ENCODE measurements at places on chromosomes 6 and 20.

GRCh38 chr6:46262928-46263706 is 92.3 kb upstream of the ENPP5 start:
- DNase-seq: no peak

- DNase-seq: no peak
These were observed 779.9 kb upstream of the MAP3K7 start for GRCh38 chr6:91366781-91367180.

GRCh38 chr6:32852844-32853540 is 512 bp downstream of the TAP1 start:
- DNase-seq: peak; percentile 60

DNA sequence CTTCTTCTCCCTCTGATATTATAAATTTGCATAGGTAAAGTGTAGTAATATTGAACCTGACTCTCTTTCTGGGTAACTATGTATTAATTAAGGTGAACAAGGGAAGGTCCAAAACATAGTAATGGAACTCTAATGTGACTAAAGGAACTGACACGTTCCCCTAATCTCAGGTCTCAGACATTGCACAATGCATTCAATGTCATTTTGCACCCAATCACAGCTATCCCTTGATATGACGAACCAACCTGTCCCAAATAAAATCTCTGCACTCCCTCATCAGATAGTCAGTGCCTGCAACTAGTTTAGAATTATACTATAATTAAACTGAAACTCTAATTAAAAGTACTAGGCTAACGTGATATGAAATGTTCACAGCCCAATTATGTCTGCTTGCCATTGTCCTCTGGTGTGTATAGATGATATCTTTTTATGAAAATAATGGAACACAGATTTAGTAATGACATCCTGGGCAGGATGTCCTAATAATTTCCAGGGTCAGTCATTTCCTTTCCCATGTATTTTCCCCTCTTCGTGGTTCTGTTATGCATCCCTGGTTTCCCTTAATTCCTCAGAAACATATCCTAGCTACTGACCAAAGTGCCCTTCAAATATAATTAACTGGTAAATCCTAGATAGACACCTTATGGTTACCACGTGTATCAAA is 36.8 kb downstream of the PTPRK start:
- DNase-seq: no peak

- no peak for DNase-seq
These were observed 62.6 kb upstream of the THEMIS start for GRCh38 chr6:127963495-127963894.

- DNase-seq: no peak
These were observed 163.9 kb downstream of the ANKRD60 start for GRCh38 chr20:58064411-58065010.

DNA sequence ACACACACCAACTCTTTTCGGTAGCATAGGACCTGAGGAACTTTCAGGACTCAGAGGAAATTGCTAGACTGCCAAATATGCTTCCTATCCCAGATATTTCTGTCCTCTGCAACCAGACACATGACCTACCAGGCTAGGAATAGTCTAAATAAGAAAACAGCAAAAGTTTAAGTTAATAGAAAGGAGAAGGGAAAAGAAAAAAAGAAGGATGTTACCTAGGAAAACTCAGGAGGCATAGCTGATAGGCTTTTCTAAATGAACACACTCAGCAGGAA is 74.6 kb downstream of the MAP3K5 start:
- DNase-seq: no peak

- no peak for DNase-seq
These were observed 224.3 kb downstream of the ERMARD start for GRCh38 chr6:169975701-169976100.

GRCh38 chr6:9484091-9484490 is 930.8 kb downstream of the TFAP2A start:
- DNase-seq: no peak

- DNase-seq: no peak
These were observed 139.2 kb downstream of the PREX1 start for GRCh38 chr20:48688579-48688978.

GRCh38 chr20:5945963-5946362 is 4.4 kb downstream of the TRMT6 start:
- no peak for DNase-seq

GRCh38 chr6:161132384-161132783 is 140.8 kb downstream of the MAP3K4 start:
- DNase-seq: no peak
